ENCODE measurements at places on chromosomes 3 and 15.

- DNase-seq = peak; percentile 70
Measured at GRCh38 chr15:85582131-85583079, 202.0 kb downstream of the AKAP13 start.

- DNase-seq = no peak
Measured at GRCh38 chr3:45387636-45388348, 584 bp upstream of the LARS2 start.

DNA sequence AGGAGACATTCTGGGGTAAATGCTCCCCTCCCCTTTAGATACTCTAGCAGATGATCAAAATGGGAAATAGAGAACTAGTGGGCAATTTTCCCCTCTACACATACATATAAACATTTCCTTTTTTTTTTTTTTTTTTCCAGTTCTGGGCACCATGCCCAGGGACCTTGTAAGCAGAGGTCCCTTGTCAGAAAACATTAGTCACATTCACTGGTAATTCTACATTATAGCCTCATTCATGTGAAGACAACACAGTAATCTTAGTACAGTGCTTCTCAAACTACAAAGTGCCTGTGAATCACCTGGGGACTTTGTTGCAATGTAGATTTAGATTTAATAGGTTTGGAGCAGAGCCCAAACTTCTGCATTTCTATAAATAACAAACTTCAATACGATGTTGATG, 60.1 kb upstream of the ACTC1 start:
- no peak for DNase-seq

DNA sequence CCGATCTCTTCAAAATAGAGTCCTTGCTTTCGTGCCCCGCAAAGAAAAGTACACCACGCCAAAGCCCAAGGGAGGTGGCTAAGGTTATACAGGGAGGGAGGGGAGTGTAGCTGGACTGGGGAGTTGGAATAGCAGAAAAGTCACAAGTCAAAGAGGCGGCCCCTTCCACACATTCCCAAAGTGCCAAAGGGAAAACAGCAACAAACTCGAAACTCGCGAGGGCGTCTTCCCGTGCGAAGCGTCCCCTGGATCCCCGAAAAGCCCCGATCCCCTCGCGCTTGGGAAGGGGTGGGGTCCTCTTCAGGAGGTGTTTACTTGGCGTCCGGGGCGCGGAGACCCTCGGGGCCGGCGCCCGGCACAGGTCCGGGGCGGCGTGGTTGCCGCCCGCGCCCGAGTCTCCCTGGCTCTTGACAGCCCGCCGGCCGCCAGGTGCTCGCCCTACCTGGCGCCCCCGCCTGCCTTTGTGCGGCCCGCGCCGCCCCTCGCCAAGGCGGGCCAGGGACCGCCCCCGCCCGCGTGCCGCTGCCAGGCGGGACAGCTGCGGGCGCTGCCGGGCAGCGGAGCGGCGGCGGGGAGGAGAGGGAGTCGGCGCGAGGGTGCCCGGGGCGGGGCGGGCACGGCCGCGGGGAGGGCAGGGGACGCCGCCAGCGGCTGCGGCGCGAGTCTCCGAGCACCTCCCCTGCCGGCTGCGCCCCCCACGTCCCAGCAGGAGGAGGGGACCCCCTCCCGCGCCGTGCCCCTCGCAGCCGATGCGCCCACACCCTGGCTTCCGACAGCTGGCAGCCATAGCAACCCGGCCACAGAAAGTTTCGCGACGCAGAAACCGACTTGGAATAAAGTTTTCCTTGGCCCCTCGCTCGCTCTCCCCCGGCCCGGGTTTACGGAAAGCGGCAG, 966 bp downstream of the MYO1E start:
- DNase-seq = no peak

GRCh38 chr3:124126436-124127023, 134.6 kb upstream of the ROPN1 start:
- no peak for DNase-seq

DNA sequence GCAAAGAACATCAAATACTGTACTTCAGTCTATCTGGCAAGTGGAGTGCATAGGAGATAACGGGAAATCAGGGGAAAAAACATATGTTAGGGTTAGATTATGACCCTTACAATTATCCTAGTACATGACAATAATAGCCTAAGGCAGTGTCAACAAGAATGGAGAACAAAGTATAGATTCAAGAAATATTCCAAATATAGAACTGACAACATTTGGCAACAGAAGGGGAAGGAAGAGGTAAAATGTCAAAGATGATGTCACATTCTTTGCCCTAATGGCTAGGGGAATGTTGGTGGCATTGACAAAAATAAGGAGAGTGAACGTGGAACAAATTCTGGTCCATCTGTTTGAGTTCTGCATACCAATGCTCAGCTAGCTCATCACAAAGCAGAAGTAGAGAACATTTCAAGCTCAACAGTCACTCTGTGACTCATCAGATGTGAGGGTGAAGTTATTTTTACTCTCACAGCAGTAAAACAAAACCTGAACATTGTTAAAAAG, 15.5 kb upstream of the ATP8B4 start:
- DNase-seq = no peak

GRCh38 chr3:14431917-14432834, 29.8 kb downstream of the SLC6A6 start:
- peak; percentile 95 for DNase-seq

- DNase-seq = no peak
Measured at GRCh38 chr3:38561746-38562466, 65.8 kb downstream of the EXOG start.

DNA sequence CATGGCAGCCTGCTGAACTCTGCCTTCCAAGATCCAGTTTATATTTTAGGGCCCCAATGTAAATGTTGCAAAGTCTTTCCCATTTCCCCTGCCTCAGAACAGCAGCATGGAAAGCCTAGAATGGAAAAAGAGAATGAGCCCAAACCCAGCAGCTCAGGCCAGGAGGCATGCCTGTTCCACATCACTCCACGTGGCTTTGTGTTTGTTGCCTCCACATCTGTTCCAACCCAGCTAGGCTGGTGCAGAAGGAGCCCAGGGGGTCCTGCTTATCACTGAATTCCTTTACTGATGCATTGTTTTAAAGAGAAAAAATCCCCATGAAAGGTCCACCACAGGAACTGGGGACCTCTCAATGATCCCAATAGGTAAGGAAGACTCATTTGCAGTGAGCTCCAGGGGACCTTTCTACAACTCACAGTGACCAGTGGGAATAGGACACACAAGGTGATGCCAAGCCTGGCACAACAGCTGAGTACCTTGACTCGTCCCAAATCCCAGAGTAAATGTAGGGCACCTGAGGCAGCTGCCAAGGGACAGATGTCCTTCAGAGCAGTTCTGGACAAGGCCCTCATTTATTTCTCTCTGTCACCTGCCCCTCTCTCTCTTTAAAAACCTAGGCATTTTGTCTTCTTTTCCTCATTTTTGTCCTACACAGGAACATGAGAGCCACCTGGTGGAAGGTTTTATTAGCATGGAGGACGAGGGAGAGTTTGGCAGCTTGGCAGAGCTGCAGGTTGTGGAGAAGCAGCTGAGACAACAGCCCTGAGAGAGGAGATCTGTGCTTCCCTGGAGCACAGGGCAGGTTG, 41.7 kb upstream of the ADAMTS17 start:
- DNase-seq = no peak

GRCh38 chr3:44235604-44236484, 5.8 kb upstream of the TOPAZ1 start:
- peak; percentile 46 for DNase-seq

- no peak for DNase-seq
Measured at GRCh38 chr3:142224482-142225072, 808 bp downstream of the GK5 start.

GRCh38 chr3:67245545-67245944, 247.4 kb downstream of the KBTBD8 start:
- no peak for DNase-seq

GRCh38 chr3:70565861-70566260, 253.4 kb upstream of the MDFIC2 start:
- no peak for DNase-seq

DNA sequence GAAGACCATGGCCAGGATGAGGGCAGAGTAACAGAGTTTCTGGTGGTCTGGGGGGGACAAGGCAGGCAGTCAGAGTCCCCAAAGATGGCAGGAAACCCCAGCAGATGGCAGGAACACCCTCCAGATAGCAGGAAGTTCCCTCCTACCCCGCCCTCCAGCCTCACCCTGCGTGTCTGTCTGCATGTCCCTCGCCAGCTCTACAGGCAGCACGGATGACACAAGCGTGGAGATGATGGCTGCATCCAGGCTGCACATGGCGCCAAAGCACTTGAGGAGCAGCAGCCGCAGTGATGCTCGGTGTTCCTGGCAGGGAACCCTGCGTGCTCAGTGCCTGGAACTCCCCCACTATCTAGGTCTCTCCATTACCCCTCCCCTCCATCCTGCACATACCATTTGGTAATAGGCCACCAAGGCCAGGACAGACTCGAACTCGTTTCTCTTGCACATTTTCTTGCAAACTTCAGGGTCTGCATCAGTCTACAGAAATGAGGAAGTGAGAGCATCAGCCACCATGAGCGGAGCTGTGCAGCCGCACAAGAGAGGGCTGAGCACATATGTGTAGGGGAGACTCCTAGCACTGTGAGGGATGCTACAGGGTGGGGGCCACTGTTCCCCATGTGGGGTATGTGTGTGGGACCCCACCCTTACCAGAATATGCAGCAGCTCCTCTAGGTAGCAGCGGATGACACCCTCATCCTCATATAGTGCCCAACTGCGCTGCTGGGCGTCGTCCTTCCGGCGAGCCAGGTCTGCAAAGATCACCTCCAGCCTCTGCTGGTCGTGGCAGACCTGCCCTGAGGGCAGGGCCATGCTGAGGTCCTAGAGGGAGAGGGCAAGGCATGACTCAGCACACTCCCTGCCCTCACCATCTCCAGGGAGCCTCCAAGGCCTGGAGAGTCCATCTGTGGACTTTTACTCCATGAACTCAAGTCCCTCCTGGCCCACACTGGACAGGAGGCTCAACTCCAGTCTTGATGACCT, 6.0 kb downstream of the NCKIPSD start:
- DNase-seq = no peak

DNA sequence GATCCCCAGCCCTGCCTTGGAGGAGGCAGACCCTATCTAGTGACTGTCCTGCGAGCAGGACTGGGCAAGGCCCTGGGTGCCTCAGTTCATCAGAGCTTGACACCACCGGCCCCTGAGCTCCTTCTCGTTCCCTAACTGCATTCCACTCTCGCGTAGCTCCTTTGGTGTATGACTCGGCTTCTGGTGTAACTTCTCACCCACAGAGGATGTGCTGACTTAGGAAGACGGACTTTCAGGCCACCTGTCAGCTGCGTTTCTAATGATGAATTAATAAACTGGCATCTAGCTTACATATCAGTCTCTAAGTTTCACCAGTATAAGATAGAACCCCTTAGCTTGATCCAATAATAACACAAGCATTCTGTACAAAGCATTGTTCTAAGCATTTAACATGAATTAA, 17.5 kb downstream of the ABCF3 start:
- DNase-seq = no peak

GRCh38 chr3:567488-568185, 371.1 kb downstream of the CHL1 start:
- no peak for DNase-seq

DNA sequence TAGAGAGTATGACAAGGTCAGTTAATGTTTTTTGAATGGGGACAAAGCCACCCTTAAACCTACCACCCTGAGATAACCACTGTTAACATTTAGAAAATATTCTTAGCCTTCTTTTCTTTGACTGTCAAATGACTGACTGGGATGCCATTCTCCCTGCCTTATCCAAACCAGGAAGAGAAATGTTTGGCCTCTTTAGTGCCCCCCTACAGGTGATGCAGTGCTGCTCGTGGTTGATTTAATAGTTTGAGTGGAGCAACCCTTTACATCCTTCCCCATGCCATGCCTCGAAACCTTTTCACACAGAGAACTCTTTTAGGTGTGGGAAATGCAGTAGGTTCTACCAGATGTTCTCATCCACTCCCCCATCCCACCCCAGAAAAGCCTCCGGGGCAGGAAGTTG, 38.7 kb upstream of the UMPS start:
- no peak for DNase-seq

GRCh38 chr3:32551087-32551486, 19.6 kb downstream of the DYNC1LI1 start:
- no peak for DNase-seq

GRCh38 chr15:37814847-37815515, 119.5 kb upstream of the TMCO5A start:
- no peak for DNase-seq

GRCh38 chr15:46416544-46416943, 781.7 kb downstream of the SQOR start:
- DNase-seq = no peak

- no peak for DNase-seq
Measured at GRCh38 chr15:95059346-95059905, 828.1 kb downstream of the MCTP2 start.

- no peak for DNase-seq
Measured at GRCh38 chr3:61518590-61518989, 42.8 kb upstream of the PTPRG start.

GRCh38 chr15:74901612-74902063, 5.0 kb downstream of the FAM219B start:
- DNase-seq = peak; percentile 74

GRCh38 chr3:12947504-12948369, 106.4 kb upstream of the RPL32 start:
- no peak for DNase-seq

DNA sequence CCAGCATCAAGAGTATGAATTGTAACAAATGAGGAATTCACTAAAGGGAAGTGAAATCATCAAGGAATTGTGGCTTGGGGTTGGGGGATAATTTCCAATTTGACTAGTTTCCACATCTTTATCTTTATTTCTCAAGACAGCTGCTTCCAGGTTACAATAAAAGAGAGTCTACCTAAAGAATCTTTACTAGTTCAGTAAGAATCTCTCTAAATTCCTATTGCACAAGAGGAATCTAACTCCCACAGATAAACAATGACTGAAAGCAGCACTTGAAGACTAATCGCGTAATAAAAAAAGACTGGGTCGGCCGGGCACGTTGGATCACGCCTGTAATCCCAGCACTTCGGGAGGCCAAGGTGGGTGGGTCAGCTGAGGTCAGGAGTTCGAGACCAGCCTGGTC, 194.4 kb downstream of the KBTBD8 start:
- no peak for DNase-seq

GRCh38 chr15:81433462-81433861, 59.4 kb upstream of the TMC3 start:
- no peak for DNase-seq

GRCh38 chr15:68541743-68542142, 37.0 kb upstream of the CORO2B start:
- no peak for DNase-seq

- DNase-seq = peak; percentile 49
Measured at GRCh38 chr3:66472313-66473134, 28.3 kb downstream of the LRIG1 start.

DNA sequence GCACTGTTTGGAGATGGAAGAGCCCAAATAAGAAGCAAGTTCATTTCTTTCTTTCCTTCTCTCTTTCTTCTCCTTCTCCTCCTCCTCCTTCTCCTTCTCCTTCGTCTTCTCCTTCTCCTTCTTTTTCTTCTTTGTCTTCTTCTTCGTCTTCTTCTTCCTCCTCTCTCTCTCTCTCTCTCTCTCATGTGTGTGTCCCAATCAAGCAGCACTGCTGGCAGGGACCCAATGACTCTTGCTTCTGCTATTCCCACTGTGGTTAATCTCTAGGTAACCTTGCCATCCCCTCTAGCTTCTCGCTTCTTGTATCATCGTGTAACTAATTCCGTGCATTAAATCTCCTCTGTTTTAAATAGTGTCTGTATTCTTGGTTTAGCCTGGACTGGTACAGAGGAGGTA, 26.1 kb upstream of the ZNF280D start:
- no peak for DNase-seq

All from stimulated activated CD8-positive, alpha-beta memory T cell treated with anti-CD3 and anti-CD28 coated beads, Interleukin-4, amount 100 ng/mL, for 48 hours (primary cell).